Stimulated activated CD4-positive, alpha-beta T cell treated with anti-CD3 and anti-CD28 coated beads, Interleukin-2, amount 100 ng/mL, for 24 hours (primary cell): ENCODE measurements at places on chromosomes 16 and 17.

DNA sequence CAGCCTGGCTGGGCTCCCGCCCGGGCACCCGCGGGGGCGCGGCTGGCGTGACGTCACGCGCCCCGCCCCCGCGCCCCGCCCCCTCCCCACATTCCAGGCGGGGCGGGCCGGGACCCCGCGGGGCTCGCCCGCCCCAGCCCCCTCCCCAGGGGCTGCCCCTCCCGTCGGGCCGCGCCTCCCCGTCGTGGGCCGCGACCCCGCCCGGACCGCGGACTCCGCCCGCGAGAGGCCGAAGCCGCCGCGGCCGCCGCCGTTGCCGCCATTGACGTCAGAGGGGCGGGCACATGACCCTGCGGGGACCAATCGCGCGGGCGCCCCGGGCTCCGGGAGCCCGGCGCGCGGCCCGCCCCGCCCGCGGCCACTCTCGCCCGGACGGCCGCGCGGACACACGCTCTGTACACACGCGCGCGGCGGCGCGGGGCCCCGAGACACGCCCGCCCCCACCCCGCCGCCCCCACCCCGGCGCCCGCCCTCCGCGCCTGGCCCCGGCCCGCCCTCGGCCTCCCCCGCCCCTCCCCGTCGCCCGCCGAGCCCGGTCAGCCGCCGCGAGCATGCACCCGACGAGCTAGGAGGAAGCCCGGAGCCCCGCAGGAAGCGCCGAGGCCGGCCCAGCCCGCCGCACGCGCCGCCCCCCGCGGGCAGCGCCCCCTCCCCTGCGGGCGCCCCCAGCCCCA lies at the start of gene CMIP:
CMIP (plus strand) TSS at position 361 of the 674 bp plus-strand sequence.
- peak; percentile 84 for DNase-seq

GRCh38 chr17:1963250-1963649 lies 61.9 kb downstream of the RTN4RL1 start:
- no peak for DNase-seq

DNA sequence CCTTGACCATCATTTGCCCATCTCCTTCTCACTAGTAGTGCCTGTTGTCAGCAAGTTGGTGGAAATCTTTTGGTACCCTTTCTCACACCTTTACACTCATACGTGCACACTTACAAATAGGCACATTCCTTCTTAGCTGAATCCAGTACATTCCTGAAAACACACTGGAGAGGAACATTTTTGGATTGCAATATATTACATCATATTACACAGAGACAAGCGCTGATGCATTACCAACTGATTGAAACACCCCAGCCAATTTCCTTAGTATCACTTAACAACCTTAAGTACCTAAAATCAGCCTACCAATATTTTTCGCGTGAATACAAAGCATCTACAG lies 64.1 kb downstream of the PLCG2 start:
- DNase-seq = no peak

DNA sequence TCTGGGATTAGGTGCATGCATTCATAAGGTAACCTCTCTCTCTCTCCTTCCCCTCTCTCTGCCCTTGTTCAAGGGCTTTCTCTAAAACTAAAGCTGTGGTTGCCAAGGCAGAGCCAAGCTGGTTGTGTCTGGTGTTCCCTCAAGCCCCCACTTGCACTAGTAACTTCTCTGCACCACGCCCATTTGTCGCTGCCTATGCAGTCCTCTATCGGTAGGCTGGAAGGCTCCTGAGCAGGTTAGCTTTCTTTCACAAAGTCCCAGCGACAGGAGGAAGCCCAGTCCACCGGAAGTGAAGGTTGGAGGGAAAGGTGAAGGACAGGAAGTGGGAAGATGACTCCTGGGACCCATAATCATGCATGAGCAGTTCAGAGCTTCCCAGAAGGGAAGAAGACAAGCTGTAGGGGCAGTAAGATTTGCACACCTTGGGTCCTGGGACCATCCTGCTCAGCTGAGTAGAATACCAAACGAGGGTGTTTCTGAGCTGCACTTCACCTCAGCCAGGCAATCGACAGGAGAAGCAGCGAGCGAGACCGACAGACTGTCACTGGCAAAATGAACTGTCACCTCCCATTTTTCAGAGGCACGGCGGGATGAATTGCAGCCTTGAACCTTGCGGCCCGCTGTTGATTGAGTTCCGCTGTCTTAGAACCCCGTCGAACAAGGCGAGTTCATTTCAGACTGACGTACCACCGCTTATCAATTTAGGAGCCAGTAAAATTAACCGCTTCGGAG lies 14.7 kb upstream of the SKAP1 start:
- DNase-seq = no peak

- DNase-seq = no peak
These were observed 14.6 kb downstream of the CACNA1H start for GRCh38 chr16:1167276-1168107.

GRCh38 chr16:3248596-3248995 lies 7.8 kb downstream of the MEFV start:
- no peak for DNase-seq

GRCh38 chr17:57762452-57763395 lies 17.6 kb upstream of the CCDC182 start:
- no peak for DNase-seq
